ENCODE measurements at places on chromosomes 7 and 10.

GRCh38 chr10:77669892-77670291 lies 32.3 kb upstream of the KCNMA1 start:
- DNase-seq, result no peak

- DNase-seq, result no peak
Observed at GRCh38 chr10:4162571-4163286, 377.7 kb upstream of the KLF6 start.

GRCh38 chr10:68566351-68566750 lies 6.2 kb downstream of the TET1 start:
- no peak for DNase-seq

DNA sequence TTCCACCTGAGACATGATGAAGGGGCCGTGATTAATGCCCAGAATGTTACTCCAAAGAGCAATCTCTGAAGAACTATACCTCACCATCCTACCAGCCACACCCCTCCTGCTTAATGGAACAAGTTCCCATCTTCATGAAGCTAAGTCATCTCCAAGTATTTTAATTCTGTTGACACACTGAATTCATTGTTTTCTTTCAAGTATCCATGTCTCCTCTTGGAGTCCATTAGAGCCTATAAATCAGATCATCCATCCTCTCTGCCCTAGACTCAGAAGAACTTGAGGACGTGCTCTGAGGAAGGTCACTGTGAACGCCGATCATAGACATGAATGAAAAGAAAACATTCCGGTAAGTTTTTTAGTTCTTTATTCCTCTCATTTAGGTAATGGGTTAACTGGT lies 126.8 kb downstream of the RSU1 start:
- no peak for DNase-seq

DNA sequence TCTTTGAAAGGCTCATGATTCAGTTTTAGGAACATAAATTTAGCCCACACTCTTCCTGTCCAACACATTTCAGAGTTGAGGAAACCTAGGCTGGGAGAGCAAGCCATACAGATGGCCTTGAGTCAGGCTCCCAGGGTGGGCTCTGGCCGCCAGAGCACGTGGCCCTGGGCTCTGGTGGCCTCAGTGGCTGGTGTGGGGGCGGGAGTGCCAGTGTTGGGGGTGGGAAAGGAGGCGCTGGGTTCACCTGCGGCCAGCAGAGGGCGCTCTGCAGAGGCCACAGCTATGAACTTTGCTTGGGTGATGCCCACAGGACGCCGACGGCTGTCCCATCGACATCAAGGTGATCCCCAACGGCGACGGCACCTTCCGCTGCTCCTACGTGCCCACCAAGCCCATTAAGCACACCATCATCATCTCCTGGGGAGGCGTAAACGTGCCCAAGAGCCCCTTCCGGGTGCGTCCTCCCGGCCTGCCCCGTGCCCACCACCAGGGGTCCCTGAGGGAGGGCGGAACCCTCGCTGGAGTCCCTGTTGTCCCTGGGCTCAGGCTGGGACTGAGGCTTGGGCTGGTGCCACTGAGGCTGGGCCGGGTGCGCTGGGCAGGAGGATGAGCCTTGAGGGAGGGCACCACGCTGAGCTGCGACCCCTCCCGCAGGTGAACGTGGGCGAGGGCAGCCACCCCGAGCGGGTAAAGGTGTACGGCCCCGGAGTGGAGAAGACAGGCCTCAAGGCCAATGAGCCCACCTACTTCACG lies 11.9 kb downstream of the FLNC start:
- DNase-seq, result peak; percentile 68

DNA sequence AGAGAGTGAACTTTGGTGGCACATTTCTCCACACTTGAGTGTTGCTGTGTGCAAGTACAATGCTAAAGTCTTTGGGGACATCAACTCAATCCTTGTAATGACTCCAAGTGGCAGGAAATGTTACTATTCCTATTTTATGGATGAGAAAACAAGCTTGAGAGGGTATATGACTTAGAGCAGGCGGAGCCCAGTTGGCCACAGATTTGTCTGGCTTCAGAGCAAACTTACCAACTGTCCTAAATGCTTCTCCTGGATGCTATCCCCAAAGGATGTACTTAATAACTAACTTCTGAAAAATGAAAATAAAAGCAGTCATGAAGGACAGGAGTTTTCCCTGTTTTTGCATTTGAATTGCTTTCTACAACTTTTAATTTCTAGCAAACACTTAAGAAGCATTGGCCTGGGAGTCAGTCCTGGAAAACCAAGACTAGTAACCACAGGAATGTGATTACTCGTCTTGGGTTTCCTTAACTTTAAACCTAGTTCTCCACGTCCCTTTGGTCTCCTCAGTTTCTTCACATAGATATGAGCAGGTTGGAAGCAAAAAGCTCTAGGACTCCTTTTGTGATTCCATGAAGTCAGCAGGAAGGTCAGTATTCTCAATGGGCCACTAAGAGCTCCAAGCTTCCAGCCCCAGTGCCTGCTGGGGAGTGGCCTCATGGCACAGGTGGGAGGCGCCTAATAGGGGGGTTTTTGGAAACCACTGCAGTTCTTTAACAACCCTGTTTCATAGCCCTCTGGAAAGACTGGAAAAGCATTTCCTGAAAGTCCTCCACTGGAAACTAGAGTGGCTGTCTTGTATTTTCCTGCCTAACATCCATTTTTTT lies 140.8 kb downstream of the GLCCI1 start:
- peak; percentile 45 for DNase-seq

GRCh38 chr10:44312401-44312800 lies 72.5 kb downstream of the CXCL12 start:
- DNase-seq, result no peak

DNA sequence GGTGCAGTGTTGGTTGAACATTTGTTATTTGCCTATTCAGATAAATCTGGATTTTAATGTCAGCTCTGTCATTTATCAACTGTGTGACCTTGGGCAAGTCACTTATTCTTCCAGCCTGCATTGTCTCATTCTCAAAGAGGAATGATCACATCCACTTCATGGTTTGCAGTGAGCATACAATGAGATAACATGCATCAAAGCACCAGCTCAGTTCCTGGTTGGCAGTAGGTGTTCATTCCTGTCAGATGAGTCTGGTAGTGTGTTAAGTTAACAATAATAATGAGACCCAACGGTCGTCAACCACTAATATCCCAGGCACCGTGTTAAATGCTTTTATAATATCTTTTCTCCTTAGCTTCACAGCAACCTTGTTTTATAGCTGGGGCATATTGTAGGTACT lies 137.3 kb downstream of the SORCS3 start:
- DNase-seq, result no peak

DNA sequence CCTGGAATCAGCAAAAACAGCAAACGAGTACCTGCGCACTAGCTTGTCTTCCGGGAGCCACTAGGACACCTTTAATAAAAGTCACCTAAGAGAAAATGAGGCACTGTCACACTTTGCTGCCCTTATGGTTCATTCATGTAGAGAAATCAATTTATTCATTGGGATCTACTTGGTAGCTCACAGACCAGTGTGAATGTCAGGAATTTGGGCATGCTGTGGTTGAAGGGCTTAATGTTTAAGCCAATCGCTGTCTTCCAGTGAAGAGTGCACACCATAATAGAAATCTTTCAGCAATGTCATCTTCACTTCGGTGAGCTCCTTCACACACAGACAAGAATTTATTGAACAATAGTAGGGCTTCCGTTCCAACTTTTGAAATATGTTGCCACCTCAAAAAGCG lies 65.1 kb downstream of the MARCHF5 start:
- DNase-seq, result no peak

DNA sequence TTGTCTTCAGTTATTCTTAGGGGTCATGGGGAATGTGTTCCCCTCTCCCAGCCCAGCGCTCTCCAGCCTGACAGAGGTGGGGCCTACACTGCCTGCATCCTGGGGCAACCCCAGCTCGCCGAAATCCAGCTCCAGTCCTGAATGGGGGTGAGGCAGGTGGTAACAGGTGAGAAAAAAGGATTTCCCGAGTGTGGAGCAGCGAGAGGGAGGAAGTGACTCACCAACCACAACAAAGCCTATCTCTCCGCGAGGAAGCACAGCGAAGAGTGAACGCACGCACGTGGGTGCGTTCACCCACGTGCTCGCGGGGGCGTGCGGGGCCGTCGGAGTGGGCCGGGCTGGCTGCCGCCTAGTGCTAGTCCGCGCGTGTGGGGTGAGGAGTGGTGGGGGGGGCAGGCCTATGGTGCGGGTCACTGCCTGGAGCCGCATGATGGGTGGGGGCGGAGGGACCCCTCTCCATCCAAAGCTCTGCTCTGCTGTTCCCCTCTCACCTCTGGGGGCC lies 855 bp upstream of the PALD1 start:
- no peak for DNase-seq

DNA sequence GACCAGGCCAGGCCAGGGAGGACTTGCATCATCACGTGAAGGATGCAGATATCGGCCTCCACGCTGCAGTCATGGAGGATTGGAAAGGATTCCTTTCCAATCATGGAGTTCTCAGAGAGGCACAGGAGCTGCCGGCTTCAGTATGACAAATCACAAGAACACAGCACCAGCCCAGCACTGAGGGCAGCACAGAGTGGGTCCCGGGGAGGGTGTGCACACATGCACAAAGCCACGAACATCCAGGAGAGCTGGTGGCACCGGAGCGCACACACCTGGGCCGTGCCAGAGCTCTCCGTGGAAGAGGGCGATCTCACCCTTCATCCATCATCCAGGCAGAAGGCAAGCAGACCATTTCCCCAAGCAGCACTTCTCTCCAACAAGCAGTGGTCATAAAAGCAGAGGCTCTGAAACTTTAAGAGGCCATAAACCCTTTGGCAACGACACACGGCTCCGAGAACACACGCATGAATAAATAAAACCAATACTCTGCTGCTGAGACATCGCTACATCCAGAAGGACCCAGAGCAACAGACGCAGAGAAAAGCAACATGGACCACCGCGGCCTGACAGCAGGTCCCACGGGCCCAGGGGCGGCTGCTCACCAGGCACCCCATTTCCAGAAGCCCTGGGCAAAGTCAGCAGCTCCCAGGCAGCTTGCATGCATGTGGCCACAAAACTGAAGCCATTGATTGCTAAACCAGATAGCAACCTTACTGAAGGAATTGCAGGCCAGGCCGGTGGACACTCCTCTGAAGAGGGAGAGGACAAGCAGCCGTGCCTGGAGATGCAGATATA lies 180.8 kb downstream of the USP6NL start:
- no peak for DNase-seq

DNA sequence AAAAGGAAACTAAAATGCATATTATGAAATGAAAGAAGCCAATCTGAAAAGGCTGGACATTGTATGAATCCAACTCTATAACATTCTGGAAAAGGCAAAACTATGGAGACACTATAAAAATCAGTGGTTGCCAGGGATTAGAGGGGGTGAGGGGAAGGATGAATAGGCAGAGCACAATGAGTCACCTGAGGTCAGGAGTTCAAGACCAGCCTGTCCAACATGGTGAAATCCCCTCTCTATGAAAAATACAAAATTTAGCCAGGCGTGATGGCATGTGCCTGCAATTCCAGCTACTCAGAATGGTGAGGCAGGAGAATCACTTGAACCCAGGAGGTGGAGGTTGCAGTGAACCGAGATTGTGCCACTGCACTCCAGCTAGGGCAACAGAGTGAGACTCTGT lies 324.8 kb upstream of the PHYHIPL start:
- no peak for DNase-seq

DNA sequence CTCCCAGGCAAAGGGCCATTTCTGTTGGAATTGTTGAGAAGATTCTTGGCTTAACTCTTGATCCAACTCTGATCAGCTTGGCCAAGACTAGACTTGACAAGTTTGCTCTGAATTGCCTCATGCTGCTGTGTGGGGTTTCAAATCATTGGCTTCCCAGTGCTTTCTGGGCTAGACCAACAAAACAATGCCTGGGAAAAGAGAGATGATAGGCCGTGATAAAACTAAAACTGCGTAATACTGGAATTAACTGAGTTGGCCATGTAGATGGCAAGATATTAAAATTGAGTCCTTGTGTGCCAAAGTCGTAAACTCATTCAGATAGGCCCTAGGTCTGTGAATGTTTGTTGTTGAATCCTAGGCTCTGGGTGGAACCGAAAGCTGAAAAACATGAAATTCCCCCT lies 222.6 kb downstream of the MGMT start:
- DNase-seq, result no peak

DNA sequence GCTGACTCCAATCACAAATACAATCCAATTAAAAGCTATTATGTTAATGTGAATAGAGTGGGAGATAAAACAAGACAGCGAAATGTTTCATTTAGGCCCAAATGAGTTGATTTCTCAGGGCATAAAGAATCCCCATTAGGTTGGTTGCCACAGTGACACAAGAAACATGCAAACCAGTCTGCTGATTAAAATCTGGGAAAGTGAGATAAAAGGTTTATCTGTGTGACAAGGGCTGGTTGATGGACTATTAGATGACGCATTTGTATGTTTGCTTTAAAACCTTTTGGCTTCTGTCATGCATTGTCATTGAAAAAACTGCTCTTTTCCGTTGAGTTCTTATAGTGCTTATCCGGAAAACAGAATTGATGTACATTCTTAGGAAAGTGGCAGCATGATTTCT lies 658.2 kb downstream of the GATA3 start:
- no peak for DNase-seq

- DNase-seq, result no peak
Observed at GRCh38 chr10:60291344-60291930, 98.2 kb downstream of the ANK3 start.

DNA sequence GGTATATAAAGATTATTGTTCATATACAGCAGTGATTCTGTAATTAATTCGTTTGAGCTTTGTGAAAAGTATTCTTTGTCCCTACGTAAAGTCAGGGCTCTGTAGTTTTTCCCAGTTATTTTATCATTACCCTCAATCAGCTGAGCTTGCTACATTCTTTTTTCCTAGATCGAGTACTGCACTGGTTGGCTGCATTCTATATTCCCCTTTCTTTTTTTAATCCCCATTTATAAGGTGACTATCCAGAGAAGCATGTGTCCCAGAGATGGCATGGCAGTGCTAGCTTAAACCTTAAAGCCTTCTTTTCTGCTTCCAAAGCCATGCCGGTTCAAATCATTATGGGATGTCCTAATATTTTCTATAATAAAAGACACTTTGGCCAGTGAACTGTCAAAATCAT lies 230.1 kb upstream of the CELF2 start:
- no peak for DNase-seq

- no peak for DNase-seq
Observed at GRCh38 chr7:65390588-65390987, 16.9 kb downstream of the ZNF92 start.

- DNase-seq, result no peak
Observed at GRCh38 chr7:84256571-84256971, 62.0 kb upstream of the SEMA3A start.

DNA sequence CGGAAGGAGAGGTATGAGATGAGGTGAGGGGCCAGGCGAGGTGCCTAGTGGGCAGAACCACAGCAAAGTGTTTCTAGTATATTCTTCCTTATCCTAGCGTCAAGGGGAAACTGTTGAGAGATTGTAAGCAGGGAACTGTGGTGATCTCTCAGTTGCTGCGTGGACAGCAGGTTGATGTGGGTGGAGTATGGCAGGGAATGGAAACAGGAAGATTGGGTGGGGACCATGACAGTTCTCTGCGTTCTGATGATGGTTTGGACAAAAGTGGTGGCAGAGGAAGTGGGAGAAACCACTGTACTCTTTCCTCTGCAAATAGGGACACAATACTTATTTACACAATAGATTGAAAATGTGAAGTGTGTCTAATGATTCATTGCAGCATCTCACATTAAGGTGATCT lies 191.5 kb upstream of the GRB10 start:
- no peak for DNase-seq
